Spinal cord (tissue), 10 donors: ENCODE measurements at places on chromosomes 7 and 10. TPM values are rescaled to one million over a fixed set of nuclear protein-coding genes. Genes with fewer than 3 reads are reported as not detected.

GRCh38 chr10:110458266-110458920 lies 39.3 kb upstream of the DUSP5 start:
- no peaks in the 10 kb centered on the region for H3K36me3 ChIP-seq
- H3K4me1 ChIP-seq: peaks cover 37% of the 10 kb centered on the region
- H3K27me3 ChIP-seq: no peaks in the 10 kb centered on the region
- H3K4me3 ChIP-seq: no peak overlapping the region

GRCh38 chr10:8301831-8302230 lies 247.3 kb downstream of the GATA3 start:
- H3K4me1 ChIP-seq: peaks cover 5% of the 10 kb centered on the region
- H3K4me3 ChIP-seq: no peak overlapping the region
- peaks cover 11% of the 10 kb centered on the region for H3K27me3 ChIP-seq
- H3K27ac ChIP-seq: no peak overlapping the region

GRCh38 chr7:13188236-13188805 lies 500.9 kb downstream of the ARL4A start:
- no peaks in the 10 kb centered on the region for H3K4me1 ChIP-seq
- DNase-seq: no peak
- no peaks in the 10 kb centered on the region for H3K27me3 ChIP-seq
- H3K4me3 ChIP-seq: no peak overlapping the region

The MYH16 gene
- not detected for polyA plus RNA-seq

The ARMC3 gene
- polyA plus RNA-seq: 12.8 TPM

DNA sequence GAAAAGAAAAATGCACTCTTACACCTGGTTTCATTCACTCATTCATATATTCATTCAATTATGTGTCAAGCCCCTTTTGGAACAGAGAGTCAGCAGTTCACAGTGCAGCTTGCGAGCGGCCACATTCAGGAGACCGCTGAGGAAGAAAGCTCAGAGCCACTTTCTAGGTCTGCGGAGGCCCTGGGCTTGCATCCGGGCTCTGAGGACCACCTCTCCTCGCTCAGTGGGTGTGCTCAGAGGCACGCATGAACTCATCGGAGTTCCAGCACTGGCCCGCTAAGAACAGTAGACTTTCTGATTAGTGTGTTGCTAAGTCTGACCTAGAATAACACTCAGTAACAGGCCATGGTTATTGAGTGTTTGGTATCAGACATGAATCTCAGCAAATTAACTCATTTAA lies 1.8 kb upstream of the FAM107B start:
- no peak for DNase-seq
- no peaks in the 10 kb centered on the region for H3K27me3 ChIP-seq
- no peak overlapping the region for H3K4me3 ChIP-seq
- no peak overlapping the region for H3K27ac ChIP-seq
- no peaks in the 10 kb centered on the region for H3K36me3 ChIP-seq

- H3K36me3 ChIP-seq: no peaks in the 10 kb centered on the region
- H3K4me3 ChIP-seq: no peak overlapping the region
- peak overlapping the region; percentile 53 for H3K27ac ChIP-seq
- no peak for DNase-seq
- peaks cover 6% of the 10 kb centered on the region for H3K4me1 ChIP-seq
These were observed 172.3 kb downstream of the CACNB2 start for GRCh38 chr10:18312374-18313139.

- DNase-seq: peak; percentile 11
- peak overlapping the region; percentile 9 for H3K4me3 ChIP-seq
- peak overlapping the region; percentile 15 for H3K27ac ChIP-seq
- H3K4me1 ChIP-seq: peaks cover 3% of the 10 kb centered on the region
- H3K36me3 ChIP-seq: no peaks in the 10 kb centered on the region
These were observed 88.1 kb downstream of the SEPTIN14 start for GRCh38 chr7:55774327-55775050.

DNA sequence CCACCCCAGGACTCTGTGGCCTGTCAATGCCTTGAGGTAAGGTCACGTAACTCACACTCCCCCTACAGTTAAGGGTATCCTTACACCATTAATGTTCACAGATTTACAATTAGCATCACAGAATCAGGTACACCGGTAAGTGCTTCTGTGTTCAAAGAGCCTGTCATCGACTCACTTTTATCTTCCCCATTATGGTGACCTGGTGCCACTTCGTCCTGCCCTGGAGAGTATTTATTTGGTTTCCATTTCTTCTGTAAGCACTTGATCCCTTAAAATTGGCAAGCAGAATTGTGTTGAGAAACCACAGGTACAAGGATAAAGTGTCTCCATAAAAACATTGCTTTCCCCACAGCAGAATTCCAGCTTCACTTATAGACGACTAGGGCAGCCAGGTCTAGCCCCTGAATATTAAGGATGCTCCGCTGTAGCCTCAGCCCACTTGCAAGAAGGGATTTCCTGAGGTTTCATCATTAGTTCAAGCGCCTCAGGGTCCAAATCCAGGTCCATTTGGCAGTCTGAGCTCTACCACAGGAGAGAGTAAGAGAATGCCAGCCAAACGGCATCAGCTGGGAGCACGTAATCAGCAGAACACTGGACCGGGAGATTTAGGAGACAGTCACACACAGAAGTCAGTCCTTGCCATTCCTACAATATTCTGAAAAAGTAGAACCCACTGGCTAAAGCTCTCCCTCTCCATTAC lies 10.1 kb downstream of the ATXN7L1 start:
- H3K4me1 ChIP-seq: no peaks in the 10 kb centered on the region
- no peaks in the 10 kb centered on the region for H3K36me3 ChIP-seq
- no peaks in the 10 kb centered on the region for H3K27me3 ChIP-seq

DNA sequence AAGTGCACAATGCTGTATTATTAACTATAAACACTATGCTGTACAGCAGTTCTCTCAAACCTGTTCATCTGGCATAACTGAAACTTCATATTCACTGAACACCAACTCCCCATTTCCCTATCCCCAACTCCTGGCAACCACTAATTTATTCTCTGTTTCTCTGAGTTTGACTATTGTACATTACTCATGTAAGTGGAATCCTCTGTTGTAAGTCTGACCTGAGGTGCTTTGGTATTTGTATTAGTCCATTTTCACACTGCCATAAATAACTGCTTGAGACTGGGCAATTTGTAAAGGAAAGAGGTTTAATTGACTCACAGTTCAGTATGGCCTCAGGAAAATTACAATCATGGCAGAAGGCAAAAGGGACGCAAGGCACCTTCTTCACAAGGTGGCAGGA lies 266.3 kb downstream of the PPP1R3A start:
- DNase-seq: no peak
- no peak overlapping the region for H3K4me3 ChIP-seq
- no peak overlapping the region for H3K27ac ChIP-seq
- H3K4me1 ChIP-seq: no peaks in the 10 kb centered on the region
- H3K27me3 ChIP-seq: no peaks in the 10 kb centered on the region
- H3K36me3 ChIP-seq: no peaks in the 10 kb centered on the region

- H3K27ac ChIP-seq: no peak overlapping the region
- H3K4me1 ChIP-seq: no peaks in the 10 kb centered on the region
- H3K4me3 ChIP-seq: no peak overlapping the region
- no peak for DNase-seq
These were observed 17.3 kb downstream of the SRGN start for GRCh38 chr10:69104994-69105790.

- DNase-seq: no peak
- H3K4me1 ChIP-seq: peaks cover 21% of the 10 kb centered on the region
- no peak overlapping the region for H3K27ac ChIP-seq
- H3K36me3 ChIP-seq: peaks cover 13% of the 10 kb centered on the region
- H3K4me3 ChIP-seq: no peak overlapping the region
These were observed 100.4 kb downstream of the TCERG1L start for GRCh38 chr10:131211146-131211545.

The PIK3CG gene
- polyA plus RNA-seq: 1.7 TPM

DNA sequence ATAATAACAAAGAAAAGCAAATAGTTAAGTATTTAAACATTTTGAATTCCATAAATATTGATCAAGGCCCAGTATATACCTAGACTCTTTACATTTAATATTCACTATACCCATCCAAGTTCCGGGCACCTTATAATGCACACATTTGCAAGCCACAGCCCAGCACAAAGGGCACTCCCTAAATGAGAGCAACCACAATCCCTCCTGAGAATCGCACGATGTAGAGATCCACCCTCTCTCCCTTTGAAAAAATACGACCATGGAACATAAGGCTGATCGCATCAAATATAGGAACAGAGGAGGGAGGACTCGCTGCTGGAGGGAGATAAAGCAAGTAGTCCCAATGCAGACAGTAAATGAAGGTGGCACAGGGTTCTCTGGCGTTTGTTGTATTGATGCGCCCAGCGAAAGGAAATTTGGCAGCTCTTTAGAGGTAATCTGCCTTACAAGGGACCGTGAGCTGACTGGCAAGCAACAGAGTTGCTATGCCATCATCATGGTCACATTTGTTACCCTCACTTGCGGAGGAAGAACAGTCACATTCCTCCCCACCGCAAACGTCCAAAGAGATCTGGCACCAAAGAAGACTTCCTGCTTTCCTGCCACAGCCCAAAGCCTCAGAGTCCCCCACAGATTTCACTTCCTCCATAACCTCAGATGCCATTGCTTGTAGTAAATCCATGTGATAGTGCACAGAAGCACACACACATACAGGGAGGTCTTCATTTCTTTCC lies 16.1 kb upstream of the TAS2R40 start:
- no peak for DNase-seq
- no peaks in the 10 kb centered on the region for H3K36me3 ChIP-seq
- no peak overlapping the region for H3K4me3 ChIP-seq
- no peak overlapping the region for H3K27ac ChIP-seq
- no peaks in the 10 kb centered on the region for H3K4me1 ChIP-seq
- no peaks in the 10 kb centered on the region for H3K27me3 ChIP-seq

The CALHM3 gene
- polyA plus RNA-seq: 0.09 TPM

DNA sequence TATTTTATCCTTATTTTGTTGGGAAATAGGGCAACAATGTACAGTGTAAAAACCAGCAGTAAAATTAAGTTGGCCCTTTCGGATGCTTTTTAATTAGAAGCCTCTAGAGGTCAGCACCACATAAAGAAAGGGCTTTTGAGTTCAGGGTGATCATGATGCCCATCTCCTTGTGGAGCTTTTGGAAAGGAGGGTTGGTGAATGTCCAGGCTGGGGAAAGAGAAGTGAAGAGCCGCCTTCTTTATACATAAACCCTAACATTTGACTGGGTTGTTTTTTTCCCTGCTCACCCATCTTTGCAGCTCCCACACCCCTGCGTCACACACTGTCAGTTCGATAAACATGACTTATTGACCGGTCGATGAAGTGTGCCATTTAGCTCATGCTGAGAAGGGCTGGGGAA lies 29.8 kb downstream of the MTURN start:
- H3K27me3 ChIP-seq: no peaks in the 10 kb centered on the region
- DNase-seq: no peak
- no peak overlapping the region for H3K4me3 ChIP-seq
- no peak overlapping the region for H3K27ac ChIP-seq

GRCh38 chr10:129448086-129448485 lies 19.0 kb upstream of the MGMT start:
- no peaks in the 10 kb centered on the region for H3K36me3 ChIP-seq
- H3K4me3 ChIP-seq: no peak overlapping the region
- H3K27me3 ChIP-seq: no peaks in the 10 kb centered on the region
- H3K4me1 ChIP-seq: peaks cover 8% of the 10 kb centered on the region

- H3K4me1 ChIP-seq: peaks cover 4% of the 10 kb centered on the region
- no peaks in the 10 kb centered on the region for H3K36me3 ChIP-seq
- no peaks in the 10 kb centered on the region for H3K27me3 ChIP-seq
- DNase-seq: peak; percentile 83
- H3K4me3 ChIP-seq: peak within 1 kb of the TSS; percentile 53
- peak within 1 kb of the TSS; percentile 54 for H3K27ac ChIP-seq
These were observed at the start of gene ICA1 for GRCh38 chr7:8261711-8262695. Gene ICA1 (minus strand): TSS chr7:8262167. CDS start chr7:8235926, 26,241 bp downstream.

GRCh38 chr7:148472406-148472805 lies 118.2 kb upstream of the C7orf33 start:
- H3K36me3 ChIP-seq: no peaks in the 10 kb centered on the region
- peaks cover 9% of the 10 kb centered on the region for H3K27me3 ChIP-seq
- H3K4me1 ChIP-seq: no peaks in the 10 kb centered on the region
- no peak for DNase-seq

GRCh38 chr7:108533712-108534111 lies 7.8 kb upstream of the PNPLA8 start:
- H3K36me3 ChIP-seq: no peaks in the 10 kb centered on the region
- no peak overlapping the region for H3K27ac ChIP-seq
- no peaks in the 10 kb centered on the region for H3K4me1 ChIP-seq
- H3K27me3 ChIP-seq: no peaks in the 10 kb centered on the region
- H3K4me3 ChIP-seq: no peak overlapping the region

- H3K27ac ChIP-seq: no peak overlapping the region
- H3K4me3 ChIP-seq: no peak overlapping the region
- H3K4me1 ChIP-seq: no peaks in the 10 kb centered on the region
- no peak for DNase-seq
These were observed 148.6 kb downstream of the SUGCT start for GRCh38 chr7:40283391-40283790.

DNA sequence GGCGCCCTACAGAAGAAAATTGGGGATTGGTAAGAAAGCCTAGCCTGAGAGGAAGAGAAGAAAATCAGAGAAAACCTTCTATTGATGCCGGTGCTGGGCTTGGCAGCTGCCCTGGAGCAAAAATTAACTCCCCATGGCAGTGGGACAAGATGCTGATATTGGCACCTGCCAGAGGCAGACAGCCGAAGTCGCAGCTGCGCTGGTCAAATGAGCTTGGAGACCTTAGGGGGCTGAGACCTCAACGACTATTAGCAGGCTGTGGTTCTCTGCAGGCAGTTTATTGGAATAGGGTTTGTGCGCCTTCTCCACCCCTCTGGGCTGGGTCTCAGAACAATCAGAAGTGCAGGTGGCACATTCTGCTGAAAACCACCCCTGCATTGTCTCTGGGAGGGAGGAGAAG lies 213.7 kb downstream of the GFRA1 start:
- H3K27ac ChIP-seq: no peak overlapping the region
- H3K36me3 ChIP-seq: no peaks in the 10 kb centered on the region
- H3K27me3 ChIP-seq: no peaks in the 10 kb centered on the region
- no peak overlapping the region for H3K4me3 ChIP-seq
- peaks cover 7% of the 10 kb centered on the region for H3K4me1 ChIP-seq

- peaks cover 4% of the 10 kb centered on the region for H3K4me1 ChIP-seq
- H3K27ac ChIP-seq: peak overlapping the region; percentile 57
- DNase-seq: no peak
- H3K36me3 ChIP-seq: no peaks in the 10 kb centered on the region
- H3K4me3 ChIP-seq: no peak overlapping the region
These were observed 25.8 kb downstream of the TMEM254 start for GRCh38 chr10:80104066-80104926.

The CNTNAP2 gene
- 60.8 TPM for polyA plus RNA-seq

- H3K4me3 ChIP-seq: no peak overlapping the region
- no peak for DNase-seq
- no peak overlapping the region for H3K27ac ChIP-seq
- H3K36me3 ChIP-seq: peaks cover 4% of the 10 kb centered on the region
These were observed 72.3 kb downstream of the CHCHD3 start for GRCh38 chr7:133009426-133010252.

The CTTNBP2 gene
- polyA plus RNA-seq: 41.7 TPM

DNA sequence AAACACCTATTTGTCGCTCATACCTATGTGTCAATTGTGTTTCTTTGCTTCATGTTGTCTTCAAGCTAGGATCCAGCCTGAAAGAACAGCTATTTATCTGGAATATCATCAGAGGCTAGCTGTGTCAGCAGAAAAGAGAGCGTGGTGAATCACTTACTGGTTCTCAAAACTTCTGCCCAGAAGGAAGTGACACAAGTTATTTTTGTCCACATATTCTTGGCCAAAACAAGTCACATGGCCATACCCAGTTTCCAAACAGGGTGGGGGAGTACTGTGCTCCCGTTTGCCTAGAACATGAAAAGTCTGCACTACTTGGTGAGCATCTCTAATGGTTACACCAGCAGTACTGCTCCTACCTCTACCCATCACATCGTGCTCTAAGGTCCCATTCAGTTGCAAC lies 160.9 kb upstream of the CSTF2T start:
- H3K4me1 ChIP-seq: no peaks in the 10 kb centered on the region
- DNase-seq: no peak
- no peak overlapping the region for H3K4me3 ChIP-seq
- H3K36me3 ChIP-seq: no peaks in the 10 kb centered on the region
- H3K27ac ChIP-seq: no peak overlapping the region
